ENCODE measurements at places on chromosomes 3 and 15.
A peak's percentile ranks its signal among the peaks of the same experiment; 100 is the strongest.

DNA sequence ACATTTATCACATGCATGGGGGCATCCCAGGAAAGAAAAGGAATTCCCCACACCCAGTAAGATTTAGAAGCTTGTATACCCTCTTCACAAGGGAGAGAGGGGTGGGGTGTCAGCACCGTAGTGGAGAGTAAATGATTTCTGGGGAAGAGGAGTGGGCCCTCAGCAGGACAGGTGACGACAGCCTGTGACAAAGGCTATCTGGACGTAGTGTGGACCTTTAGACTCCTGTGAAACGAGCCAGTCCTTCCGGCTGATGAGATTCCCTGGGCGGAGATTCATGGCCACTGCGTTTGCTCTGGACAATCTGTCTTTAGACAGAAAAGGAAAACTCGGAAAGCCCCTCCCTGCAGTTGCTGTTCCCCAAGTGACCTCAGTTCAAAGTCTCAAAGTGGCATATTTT is 1.7 kb upstream of the FAM3D start:
- no peak for DNase-seq

- no peak for DNase-seq
Observed at GRCh38 chr3:169894110-169894509, 17.3 kb upstream of the SAMD7 start.

- no peak for DNase-seq
Observed at GRCh38 chr3:177135841-177136492, 61.3 kb downstream of the TBL1XR1 start.

DNA sequence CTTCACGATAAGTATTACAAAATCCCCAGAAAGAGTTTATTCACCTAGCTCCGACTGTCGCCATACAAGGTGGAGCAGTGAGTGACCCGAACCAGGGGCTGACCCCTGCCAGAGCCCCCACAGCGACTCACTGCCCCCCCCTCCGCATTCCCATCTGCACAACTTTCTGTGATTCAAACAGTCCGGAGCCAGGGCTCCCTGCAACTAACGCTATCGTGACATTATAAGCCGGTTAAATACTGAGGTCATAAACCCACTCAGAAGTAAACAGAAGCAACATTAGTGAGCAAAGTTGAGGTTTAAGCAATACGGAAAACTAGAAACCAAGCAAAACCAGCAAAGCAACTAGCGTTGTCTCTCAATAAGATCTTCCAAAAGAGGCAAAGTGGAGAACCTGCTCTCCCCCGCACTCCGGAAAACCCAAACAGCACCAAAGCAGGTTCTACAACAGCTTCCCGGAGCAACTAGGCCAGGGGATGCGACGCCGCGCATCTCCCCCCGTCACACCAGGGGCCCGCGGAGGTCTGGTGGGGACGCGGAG is 642 bp downstream of the SCAP start:
- no peak for DNase-seq

- no peak for DNase-seq
Observed at GRCh38 chr3:185153171-185153771, 411 bp upstream of the C3orf70 start.

DNA sequence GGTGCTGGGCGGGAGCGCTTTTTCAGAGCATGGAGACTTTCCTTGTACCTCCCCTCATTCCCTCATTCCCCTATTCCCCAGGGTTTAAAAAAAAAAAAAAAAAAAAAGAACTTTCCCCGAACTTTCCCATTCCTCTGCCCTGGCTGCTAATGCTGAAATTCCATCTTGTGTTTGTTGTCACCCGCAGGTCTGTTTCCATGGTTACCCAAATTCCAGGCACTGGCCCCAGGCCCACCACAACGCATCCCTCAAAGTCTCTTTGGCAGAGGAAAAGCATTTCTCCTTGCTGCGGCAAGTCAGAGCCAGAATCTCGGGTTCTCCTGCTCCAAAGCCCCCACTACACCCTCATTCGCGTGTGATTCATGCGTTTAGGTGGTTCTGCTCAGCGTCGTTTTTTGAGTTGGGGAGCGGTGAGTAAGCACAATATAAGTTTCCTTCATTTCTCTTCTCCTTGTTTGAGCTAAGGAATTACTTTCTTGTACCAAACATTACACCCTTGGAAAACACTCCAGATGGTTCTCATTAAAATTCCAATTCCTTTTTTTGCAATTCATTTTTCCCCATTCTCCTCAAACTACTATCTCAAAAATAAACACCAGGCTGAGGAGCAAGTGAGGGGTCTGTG is 21.6 kb downstream of the ANAPC13 start:
- DNase-seq: no peak

DNA sequence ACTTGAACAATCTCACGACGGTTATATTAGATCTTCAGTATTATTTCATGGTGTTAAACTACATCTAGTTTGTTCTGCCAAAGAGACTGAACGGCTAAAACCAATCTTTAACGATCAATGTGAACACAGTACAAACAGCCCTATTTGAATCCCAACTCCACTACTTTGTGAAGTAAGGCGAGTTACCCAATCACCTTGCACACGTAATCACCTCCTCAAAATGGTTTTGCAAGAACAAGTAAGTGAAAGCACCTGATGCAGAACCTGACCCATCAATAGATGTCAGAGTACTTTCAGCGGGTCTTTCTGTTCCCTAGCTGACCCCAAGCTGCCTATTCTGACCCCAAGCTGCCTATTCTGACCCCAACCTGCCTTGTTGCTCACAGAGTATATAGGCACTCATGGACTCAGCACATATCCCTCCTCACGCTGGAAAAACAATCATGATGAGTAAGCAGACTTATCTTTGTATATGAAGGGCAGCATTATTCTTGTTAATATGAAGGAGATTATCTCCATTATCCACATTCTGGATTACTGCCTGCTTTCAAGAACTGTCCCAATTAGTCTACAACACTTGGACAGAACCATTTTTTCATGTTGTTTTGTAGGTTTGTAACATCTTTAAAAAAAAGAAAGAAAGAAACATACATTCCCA is 3.7 kb downstream of the KPNA1 start:
- DNase-seq: no peak

GRCh38 chr3:146024260-146024659 is 136.7 kb downstream of the PLOD2 start:
- DNase-seq: no peak

GRCh38 chr3:194460566-194460965 is 26.2 kb downstream of the ATP13A3 start:
- no peak for DNase-seq

DNA sequence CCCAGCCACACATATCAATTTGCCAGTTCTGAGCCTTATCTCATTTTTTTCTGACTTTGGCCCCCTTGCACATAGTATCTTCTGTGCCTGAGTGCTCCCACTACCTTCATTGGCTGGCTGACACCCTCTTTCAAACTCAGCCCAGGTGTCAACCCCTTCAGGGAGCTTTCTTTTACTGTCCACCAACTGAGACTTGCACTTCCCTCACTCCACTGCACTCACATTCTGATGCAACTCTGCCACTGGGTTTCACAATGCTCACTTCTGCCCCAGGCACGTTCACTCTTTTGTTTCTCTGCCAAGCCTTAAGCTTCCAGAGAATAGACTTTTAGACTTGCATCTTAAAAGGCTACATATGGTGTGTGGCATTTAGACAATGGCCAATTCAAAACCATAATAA is 101.5 kb upstream of the CBLB start:
- DNase-seq: no peak

DNA sequence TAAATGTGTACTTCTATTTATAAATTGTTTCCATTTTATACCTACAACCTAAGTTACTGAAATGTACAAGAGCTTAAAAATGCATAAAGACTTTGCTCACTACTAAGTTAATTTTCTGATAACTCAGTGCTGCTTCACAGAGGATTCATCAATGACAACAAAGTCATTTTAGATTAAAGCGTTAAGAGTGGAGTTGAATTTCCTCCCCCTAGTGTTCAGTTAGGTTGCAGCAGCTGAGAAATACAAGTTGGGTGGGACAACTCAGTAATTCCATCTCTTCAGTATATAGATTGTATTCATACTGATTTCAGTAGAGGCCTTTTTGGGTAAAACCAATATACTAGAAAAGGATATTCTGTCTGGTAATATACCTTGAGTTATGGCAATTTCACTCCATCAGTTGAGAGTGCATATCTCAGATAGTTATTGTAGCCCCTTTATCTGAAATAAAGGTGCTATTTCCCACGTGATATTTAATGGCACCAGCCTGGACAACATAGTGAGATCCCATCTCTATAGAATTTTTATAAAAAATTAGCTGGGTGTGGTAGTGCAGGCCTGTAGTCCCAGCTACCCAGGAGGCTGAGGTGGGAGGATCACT is 6.9 kb upstream of the RPL35A start:
- peak; percentile 37 for DNase-seq

DNA sequence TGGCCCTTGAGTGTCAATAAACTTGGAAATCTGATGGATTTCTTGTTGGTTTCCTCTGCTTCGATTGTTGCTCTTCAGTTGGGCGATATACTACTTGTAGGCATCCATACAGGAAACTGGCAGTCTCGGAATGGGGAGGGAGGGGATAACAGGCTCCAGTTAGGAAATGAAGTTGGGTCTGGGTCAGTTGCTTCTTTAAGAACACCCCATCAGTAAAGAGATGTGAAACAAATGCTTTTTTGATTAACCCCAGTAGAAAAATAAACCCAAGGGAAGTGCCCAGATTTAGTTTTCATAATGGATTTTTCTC is 681 bp downstream of the CHMP2B start:
- no peak for DNase-seq

- DNase-seq: no peak
Observed at GRCh38 chr3:113695431-113695785, 1.0 kb downstream of the USF3 start.

GRCh38 chr3:52021489-52022268 is 26.0 kb upstream of the RPL29 start:
- DNase-seq: no peak

DNA sequence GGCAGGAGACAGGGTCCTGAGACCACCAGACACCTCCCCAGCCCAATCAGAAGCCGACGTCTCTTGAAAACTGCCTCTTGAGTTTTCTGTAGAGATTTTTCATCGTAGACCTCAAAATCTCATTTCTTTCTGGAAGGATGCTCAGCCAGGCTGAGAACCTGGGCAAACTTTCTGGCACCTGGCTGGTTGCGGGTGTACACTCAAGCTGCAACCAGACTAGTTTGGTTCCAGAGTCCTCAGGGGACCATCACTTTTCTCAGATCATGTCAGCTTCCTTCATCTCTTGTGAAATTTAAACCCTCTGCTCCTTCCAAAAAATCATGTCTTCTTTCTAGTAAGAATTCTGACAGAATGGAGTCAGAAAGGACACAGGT is 45.1 kb downstream of the CMTM7 start:
- DNase-seq: no peak

DNA sequence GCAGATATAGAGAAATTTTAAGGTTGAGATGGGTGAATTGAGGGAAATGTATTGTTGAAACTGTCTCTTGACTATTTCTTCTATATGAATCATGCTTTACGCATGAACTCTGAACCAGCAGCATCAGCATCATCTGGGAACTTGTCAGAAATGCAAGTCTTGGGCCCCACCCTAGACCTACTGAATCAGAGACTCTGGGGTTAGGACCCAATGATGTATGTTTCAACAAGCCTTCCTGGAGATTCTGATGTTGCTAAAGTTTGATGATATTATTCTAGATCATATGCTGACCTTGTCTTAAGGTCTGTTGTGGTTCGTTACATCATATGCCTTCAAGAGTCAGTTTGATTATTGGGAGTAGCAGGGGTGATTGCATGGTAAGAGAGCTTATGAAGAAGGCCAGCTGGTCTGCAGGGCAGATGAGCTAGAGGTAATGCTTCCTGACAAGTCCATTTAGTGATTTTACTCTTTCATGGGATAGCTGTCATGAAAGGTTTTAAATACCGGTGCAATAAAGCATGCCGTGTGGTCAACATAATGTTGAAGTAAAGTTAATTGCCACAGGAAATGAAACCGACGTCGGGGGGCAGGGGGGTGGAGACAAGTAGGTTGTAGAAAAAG is 152.4 kb upstream of the MRPL3 start:
- no peak for DNase-seq

GRCh38 chr15:67828969-67829646 is 3.8 kb downstream of the SKOR1 start:
- DNase-seq: no peak

GRCh38 chr3:10187290-10187876 is 22.7 kb downstream of the IRAK2 start:
- DNase-seq: no peak

DNA sequence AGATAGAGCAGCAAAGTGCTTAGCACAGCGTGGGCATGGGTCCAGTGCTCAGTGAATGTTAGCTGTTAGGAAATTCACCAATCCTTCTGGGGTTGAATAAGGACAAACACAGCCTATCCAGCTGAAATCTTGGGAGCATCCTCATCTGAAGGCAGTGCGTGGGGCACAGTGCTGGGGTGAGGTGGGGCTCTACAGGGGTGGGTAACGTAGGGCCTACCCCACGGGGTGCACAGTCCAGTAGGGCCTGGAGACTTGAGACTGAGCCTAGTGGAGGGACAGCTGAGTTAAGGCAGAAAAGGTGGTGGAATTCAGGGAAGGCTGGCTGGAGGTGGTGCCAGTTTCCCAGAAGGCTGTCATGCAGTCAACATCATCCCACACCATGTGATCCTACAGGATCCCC is 73.0 kb downstream of the ISG20 start:
- no peak for DNase-seq

DNA sequence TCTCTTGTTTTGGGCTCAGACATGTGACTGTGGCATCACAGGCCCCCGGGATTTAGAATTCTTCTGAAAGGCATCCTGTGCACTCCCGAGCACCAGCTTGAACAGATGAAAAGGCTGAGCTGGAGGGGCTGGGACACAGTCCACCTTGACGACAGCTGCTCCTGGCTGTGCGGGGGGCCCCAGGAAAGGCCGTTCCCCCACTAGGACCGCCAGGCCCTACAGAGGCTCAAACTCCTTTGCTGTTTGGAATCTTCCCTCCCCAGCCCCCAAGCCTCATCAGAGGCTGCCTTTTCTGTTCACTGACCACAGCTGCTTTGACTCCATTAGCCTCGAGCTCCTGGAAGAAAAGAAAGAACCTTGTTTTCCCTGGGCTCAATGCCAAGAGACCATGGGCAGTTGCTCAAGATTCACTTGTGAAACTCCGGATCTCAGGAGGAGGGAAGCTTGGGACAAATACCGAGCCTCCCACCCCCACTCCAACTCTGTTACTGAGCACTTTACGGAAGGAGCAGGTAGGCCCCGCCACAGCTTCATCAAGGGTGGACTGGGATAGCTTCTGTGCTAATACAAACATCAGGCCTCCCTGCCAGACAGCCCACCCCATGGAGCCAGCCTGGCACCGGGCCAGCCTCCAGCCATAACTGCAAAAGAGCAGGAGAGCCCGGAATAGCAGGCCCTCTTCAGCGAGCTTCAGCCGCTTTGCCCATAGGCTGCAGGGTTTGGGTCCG is 15.7 kb downstream of the CIDEC start:
- DNase-seq: no peak

GRCh38 chr15:96428742-96429141 is 98.2 kb downstream of the NR2F2 start:
- DNase-seq: no peak

GRCh38 chr3:54875596-54876268 is 52.1 kb downstream of the LRTM1 start:
- no peak for DNase-seq

- no peak for DNase-seq
Observed at GRCh38 chr3:187770224-187770623, 25.0 kb upstream of the BCL6 start.
